Activated CD4-positive, alpha-beta memory T cell treated with anti-CD3 and anti-CD28 coated beads for 36 hours (primary cell): ENCODE measurements at places on chromosomes 5 and 9. TPM values are rescaled to one million over a fixed set of nuclear protein-coding genes. Genes with fewer than 3 reads are reported as not detected.

The PAEP gene
- total RNA-seq, result not detected

The MED7 gene
- total RNA-seq, result 19.2 TPM

The ACTL7B gene
- not detected for total RNA-seq

The STPG3 gene
- total RNA-seq, result not detected

The PCA3 gene
- total RNA-seq, result not detected

The PLPP7 gene
- total RNA-seq, result not detected

The RAPGEF1 gene
- 91.9 TPM for total RNA-seq

GRCh38 chr5:135149229-135149955 is 115.4 kb upstream of the PITX1 start:
- H3K27me3 ChIP-seq, result peaks cover 1% of the 10 kb centered on the region
- no peaks in the 10 kb centered on the region for H3K4me1 ChIP-seq
- H3K27ac ChIP-seq, result no peak overlapping the region
- no peaks in the 10 kb centered on the region for H3K36me3 ChIP-seq
- H3K4me3 ChIP-seq, result no peak overlapping the region
- DNase-seq, result no peak

DNA sequence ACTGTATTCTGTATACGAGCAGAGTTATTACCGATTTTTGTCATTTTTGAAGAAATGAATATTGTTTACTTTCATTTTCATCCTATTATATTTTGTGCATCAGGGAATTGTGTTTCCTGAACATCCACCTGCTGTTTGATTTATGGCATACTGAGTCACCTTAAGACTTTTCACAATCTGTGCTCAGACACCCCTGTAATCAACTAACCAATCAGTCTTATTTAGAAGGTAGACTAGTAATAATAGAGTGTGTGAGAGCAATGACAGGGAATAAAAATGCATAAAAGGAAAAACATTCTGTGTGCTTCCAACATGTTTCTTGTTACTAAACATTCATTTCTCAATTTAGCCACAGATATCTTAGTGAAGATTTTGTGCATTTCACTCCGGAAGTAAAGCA is 1413.6 kb upstream of the ACO1 start:
- no peaks in the 10 kb centered on the region for H3K4me1 ChIP-seq
- no peaks in the 10 kb centered on the region for H3K36me3 ChIP-seq
- H3K4me3 ChIP-seq, result no peak overlapping the region
- H3K27me3 ChIP-seq, result no peaks in the 10 kb centered on the region

DNA sequence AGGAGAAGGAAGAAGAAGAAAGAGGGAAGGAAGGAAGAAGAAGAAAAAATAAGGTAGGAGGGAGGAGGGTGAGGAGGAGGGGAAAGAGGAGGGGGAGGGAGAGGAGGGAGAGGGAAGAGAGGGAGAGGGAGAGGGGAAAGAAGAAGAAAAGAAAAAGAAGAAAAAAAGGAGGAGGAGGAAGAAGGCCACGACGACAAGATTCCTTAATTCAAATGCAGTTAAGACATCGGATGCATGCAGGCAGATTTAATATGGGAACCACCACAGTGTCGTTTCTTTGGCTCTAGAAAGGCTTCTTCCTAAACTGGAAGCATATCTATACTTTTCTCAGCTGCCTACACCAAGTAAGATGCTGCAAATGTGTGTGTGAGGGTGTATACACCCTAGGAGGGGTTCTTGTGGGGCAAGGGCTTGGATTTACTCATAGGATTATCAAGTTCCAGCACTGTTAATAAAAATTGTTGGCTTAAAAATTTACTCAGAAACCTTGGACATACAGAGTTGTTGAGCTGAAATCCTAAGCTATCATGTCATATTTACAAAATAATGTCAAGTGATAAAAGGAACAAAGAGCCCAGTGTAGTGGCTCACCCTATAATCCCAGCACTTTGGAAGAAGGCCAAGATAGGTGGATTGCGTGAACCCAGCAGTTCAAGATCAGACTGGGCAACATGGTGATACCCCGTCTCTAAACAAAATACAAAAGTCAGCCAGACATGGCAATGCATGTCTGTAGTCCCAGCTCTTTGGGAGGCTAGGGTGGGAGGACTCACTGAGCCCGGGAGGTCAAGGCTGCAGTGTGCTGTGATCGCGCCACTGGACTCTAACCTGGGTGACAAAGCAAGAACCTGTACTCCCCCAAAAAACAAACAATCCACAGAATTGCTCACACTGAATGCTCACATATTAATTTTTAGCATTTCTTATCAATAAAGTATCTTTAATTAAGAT is 108.5 kb downstream of the UBAP2 start:
- H3K4me3 ChIP-seq, result no peak overlapping the region
- no peaks in the 10 kb centered on the region for H3K27me3 ChIP-seq
- peaks cover 31% of the 10 kb centered on the region for H3K36me3 ChIP-seq
- H3K4me1 ChIP-seq, result no peaks in the 10 kb centered on the region
- H3K27ac ChIP-seq, result no peak overlapping the region

DNA sequence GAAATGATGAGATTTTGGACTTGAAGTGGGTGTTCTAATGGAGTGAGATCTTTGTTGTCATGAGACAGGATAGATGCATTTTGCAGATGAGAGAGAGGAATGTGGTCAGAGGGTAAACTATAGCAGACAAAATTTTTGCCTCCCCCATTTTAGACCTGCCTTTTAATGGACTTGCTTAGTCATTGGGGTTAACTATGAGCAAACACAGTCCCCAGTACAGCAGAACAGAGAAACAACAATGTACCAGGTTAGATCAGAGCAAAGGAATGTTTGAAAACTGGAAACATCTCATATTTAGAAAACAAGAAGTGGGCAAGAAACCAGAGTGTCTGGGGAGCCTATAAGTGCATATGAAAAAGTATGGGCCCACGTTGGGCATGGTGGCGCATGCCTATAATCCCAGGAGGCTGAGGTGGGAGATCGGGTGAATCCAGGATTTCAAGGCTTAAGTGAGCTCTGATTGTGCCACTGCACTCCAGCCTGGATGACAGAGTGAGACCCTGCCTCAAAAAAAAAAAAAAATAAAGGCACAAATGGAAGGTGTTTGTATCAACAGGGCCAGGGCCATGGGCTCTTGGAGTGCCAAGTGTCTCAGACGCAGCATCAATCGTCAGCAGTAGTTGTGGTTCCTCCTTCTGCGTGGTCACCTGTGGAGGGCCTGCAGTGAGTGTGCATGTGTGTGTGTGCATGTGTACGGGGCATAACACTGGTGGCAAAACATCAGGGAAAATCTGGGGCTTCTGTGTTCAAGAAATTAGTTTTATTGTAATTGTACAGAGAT is 214.4 kb upstream of the S1PR3 start:
- H3K27ac ChIP-seq, result no peak overlapping the region
- no peaks in the 10 kb centered on the region for H3K36me3 ChIP-seq
- H3K4me3 ChIP-seq, result no peak overlapping the region
- DNase-seq, result no peak
- H3K27me3 ChIP-seq, result peaks cover 21% of the 10 kb centered on the region
- H3K4me1 ChIP-seq, result peaks cover 3% of the 10 kb centered on the region

DNA sequence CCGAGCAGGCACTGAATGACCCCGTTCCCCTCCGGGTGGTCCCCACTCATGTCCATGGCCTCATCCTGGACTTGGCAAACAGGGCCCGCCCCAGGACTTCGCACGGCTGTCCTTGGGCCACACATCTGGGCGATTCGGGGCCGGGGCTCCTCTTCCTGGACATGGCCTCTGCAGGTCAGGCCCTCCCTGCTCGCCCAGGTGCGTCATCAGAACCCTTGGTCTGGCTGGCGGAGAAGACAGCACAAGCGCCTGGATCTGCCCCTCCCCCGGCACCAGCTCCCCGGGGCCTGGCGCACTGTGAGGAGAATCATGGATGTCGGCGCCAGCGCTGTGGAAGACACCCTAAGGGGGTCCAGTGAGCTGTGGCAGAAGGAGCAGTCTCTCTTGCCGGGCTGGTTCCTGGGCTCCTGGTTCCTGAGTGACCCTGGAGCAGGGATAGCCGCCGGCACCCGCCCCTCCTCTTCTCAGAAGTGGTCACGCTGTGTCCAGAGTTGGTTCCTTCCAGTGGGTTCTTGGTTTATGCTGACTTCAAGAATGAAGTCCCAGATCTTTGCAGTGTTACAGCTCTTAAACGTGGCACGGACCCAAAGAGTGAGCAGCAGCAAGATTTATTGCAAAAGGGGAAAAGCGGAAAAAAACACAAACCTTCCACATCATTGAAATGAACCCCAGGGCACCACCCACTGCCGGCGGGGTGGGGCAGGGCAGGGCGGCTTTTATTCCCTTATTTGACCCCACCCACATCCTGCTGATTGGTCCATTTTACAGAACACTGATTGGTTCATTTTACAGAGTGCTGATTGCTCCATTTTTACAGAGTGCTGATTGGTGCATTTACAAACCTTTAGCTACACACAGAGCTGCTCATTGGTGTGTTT is 25.9 kb upstream of the SLC12A7 start:
- peaks cover 6% of the 10 kb centered on the region for H3K27me3 ChIP-seq
- no peak for DNase-seq
- no peaks in the 10 kb centered on the region for H3K36me3 ChIP-seq
- H3K4me3 ChIP-seq, result no peak overlapping the region
- no peak overlapping the region for H3K27ac ChIP-seq
- peaks cover 2% of the 10 kb centered on the region for H3K4me1 ChIP-seq

- no peak overlapping the region for H3K4me3 ChIP-seq
- no peaks in the 10 kb centered on the region for H3K4me1 ChIP-seq
- no peaks in the 10 kb centered on the region for H3K36me3 ChIP-seq
- peaks cover 14% of the 10 kb centered on the region for H3K27me3 ChIP-seq
- no peak overlapping the region for H3K27ac ChIP-seq
Measured at GRCh38 chr5:1840071-1840547, 38.9 kb downstream of the NDUFS6 start.

DNA sequence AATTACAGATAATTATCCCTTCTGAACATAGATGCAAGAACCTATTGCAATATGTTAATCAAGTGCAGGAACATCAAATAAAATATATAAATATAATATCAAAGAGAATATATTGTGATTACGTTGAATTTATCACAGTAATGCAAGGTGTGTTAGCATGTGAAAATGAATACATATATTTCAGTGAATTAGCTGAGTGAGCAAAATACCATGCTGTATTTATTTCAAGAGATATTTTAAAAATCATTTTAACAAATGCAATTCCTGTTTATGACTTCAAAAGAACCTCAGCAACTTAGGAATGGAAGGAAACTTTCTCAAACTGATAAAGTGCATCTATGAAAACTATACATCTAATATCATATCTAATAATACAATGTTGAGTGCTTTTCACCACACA is 856.9 kb upstream of the PTPRD start:
- H3K27me3 ChIP-seq, result no peaks in the 10 kb centered on the region
- H3K4me3 ChIP-seq, result no peak overlapping the region
- DNase-seq, result no peak

DNA sequence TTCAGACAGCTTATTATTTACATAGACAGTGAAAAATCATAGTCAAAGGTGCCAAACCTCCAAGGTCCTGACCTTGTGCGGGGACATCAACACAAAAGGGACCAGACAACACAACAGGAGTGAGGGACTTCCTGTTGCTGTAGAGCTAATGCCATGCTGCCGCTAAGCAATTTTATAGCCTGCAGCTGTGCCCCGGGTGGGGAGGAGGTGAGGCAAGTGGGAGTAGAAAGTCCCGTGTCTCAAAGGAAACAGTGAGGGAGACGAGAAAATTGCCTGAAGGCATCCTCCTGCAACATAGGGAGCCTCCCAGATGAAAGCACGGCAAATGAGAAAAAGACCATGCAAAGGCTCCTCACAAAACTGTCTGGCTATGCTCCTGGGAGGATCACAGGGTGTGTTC is 58.8 kb downstream of the CAAP1 start:
- H3K27me3 ChIP-seq, result no peaks in the 10 kb centered on the region
- no peak overlapping the region for H3K27ac ChIP-seq
- peaks cover 10% of the 10 kb centered on the region for H3K36me3 ChIP-seq
- no peak for DNase-seq
- H3K4me3 ChIP-seq, result no peak overlapping the region

DNA sequence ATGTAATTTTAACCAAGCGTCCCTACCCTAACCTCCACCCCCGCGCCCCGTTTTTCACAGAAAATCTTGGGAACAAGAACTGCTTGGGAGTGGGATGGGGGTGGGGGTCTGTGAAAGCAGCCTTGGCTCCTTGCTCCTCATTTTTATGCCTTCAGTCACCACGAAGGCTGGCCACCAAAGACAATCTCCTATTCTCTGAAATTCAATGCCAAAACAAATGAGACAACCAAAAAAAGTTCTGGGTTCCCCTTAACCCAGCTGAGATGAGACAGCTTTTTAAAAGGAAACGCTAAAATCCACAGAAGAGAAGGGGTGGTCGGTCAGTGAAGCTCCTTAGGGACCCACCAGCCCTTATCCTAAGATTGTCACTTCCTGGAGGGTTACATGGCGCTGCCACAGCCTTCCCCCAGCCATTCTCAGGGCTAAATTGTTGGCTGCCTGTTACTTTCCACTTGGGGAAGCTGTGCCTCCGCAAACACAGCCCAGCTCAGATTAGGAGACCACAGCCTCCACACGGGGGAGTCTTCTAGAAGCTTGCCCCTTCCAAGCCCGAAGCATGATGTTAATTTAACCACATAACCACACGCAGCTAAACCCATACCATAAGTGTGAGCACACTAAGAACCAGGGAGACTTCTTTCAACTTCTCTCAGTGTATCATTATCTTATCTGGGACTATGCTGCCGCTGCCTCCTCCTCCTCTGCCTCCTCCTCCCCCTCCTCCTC is 136.3 kb downstream of the FOXD1 start:
- peaks cover 4% of the 10 kb centered on the region for H3K4me1 ChIP-seq
- peaks cover 66% of the 10 kb centered on the region for H3K27me3 ChIP-seq
- H3K4me3 ChIP-seq, result no peak overlapping the region
- peak; percentile 29 for DNase-seq
- no peak overlapping the region for H3K27ac ChIP-seq
- H3K36me3 ChIP-seq, result no peaks in the 10 kb centered on the region

- no peaks in the 10 kb centered on the region for H3K4me1 ChIP-seq
- H3K27me3 ChIP-seq, result peaks cover 11% of the 10 kb centered on the region
- H3K36me3 ChIP-seq, result no peaks in the 10 kb centered on the region
- no peak for DNase-seq
Measured at GRCh38 chr5:160289721-160290120, 22.6 kb downstream of the CCNJL start.

- H3K27me3 ChIP-seq, result no peaks in the 10 kb centered on the region
- peaks cover 18% of the 10 kb centered on the region for H3K4me1 ChIP-seq
- no peak overlapping the region for H3K4me3 ChIP-seq
- no peak overlapping the region for H3K27ac ChIP-seq
- peaks cover 4% of the 10 kb centered on the region for H3K36me3 ChIP-seq
Measured at GRCh38 chr5:172956936-172957335, 2.3 kb upstream of the RPL26L1 start.

GRCh38 chr5:169694091-169694625 is 57.1 kb downstream of the DOCK2 start:
- no peak overlapping the region for H3K27ac ChIP-seq
- DNase-seq, result no peak
- H3K4me1 ChIP-seq, result no peaks in the 10 kb centered on the region
- H3K36me3 ChIP-seq, result peaks cover 65% of the 10 kb centered on the region
- H3K4me3 ChIP-seq, result no peak overlapping the region
- no peaks in the 10 kb centered on the region for H3K27me3 ChIP-seq

- H3K4me3 ChIP-seq, result no peak overlapping the region
- DNase-seq, result no peak
- peaks cover 66% of the 10 kb centered on the region for H3K27me3 ChIP-seq
- H3K4me1 ChIP-seq, result peaks cover 30% of the 10 kb centered on the region
- H3K36me3 ChIP-seq, result no peaks in the 10 kb centered on the region
- no peak overlapping the region for H3K27ac ChIP-seq
Measured at GRCh38 chr5:171311322-171312077, 2.5 kb downstream of the TLX3 start.

- no peak overlapping the region for H3K27ac ChIP-seq
- peak; percentile 86 for DNase-seq
- H3K27me3 ChIP-seq, result no peaks in the 10 kb centered on the region
- H3K4me3 ChIP-seq, result peak overlapping the region; percentile 66
Measured at GRCh38 chr5:170333161-170333910, 35.8 kb upstream of the LCP2 start.

GRCh38 chr5:94498199-94498598 is 120.2 kb downstream of the KIAA0825 start:
- H3K36me3 ChIP-seq, result no peaks in the 10 kb centered on the region
- no peaks in the 10 kb centered on the region for H3K4me1 ChIP-seq
- no peak for DNase-seq
- H3K27ac ChIP-seq, result no peak overlapping the region
- H3K4me3 ChIP-seq, result no peak overlapping the region
- H3K27me3 ChIP-seq, result no peaks in the 10 kb centered on the region
